GM12878 (cell line): ENCODE measurements at places on chromosomes 2 and 18. TPM values are rescaled to one million over a fixed set of nuclear protein-coding genes. Genes with fewer than 3 reads are reported as not detected.

The GALNT5 gene
- 0.17 and 0.25 TPM in 2 replicates for polyA plus RNA-seq

- no peak for DNase-seq
These were observed 360.3 kb downstream of the FIGN start for GRCh38 chr2:163375472-163375871.

GRCh38 chr2:178266445-178266844, 72.1 kb downstream of the OSBPL6 start:
- DNase-seq = no peak

- no peak for DNase-seq
These were observed 24.9 kb upstream of the PID1 start for GRCh38 chr2:229296016-229296415.

GRCh38 chr18:79755496-79756142, 42.1 kb upstream of the KCNG2 start:
- DNase-seq = no peak

GRCh38 chr2:10981941-10982431, 70.3 kb downstream of the KCNF1 start:
- no peak for DNase-seq

- no peak for DNase-seq
These were observed 67.2 kb upstream of the OTOS start for GRCh38 chr2:240207661-240208060.

GRCh38 chr18:52670896-52671295, 330.9 kb downstream of the DCC start:
- DNase-seq = no peak

DNA sequence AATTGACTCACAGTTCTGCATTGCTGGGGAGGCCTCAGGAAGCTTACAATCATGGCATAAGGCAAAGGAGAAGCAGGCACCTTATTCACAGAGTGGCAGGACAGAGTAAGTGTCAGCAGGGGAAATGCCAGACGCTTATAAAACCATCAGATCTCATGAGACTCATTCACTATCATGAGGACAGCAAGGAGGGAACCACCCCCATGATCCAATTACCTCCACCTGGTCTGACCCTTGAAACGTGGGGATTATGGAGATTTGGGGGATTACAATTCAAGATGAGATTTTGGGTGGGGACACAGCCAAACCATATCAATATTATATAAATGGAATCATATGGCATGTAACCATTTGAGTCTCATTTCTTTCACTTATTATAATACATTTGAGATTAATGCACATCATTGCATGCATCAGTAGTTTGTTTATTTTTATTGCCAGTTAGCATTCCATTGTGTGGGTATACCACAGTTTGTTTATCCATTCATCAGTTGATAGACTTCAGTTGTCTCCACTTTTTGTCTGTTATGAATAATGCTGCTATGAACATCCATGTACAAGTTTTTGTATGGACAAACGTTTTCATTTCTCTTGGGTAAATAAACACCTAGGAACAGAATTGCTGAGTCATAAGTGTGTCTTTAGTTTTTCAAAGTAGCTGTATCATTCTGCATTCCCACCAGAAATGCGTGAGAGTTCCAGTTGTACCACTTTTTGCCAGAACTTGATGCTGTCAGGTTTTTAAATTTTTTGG, 5.8 kb upstream of the SRBD1 start:
- DNase-seq = no peak

The ANKRD30BL gene
- polyA plus RNA-seq = 0.20 and 0.22 TPM in 2 replicates

DNA sequence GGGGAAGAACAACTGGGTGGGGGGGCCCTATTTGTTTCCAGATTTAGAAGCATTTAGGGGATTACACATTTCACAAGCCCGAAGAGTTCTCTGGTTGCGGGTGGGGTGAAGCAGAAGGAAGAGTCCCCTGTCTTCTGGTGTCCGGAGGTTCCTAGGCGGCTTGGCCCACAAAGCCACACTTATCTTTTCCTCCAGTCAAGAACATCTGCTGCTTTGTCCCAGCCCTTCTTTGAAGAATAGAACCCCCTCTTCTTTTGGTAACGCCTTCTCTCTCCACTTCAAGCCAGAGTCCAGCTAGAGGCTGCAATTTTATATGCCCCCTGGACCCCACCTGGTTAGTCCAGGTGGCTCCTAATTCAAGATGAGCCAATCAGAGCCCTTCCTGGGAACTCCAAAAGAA, 15.8 kb downstream of the BOLA3 start:
- no peak for DNase-seq

DNA sequence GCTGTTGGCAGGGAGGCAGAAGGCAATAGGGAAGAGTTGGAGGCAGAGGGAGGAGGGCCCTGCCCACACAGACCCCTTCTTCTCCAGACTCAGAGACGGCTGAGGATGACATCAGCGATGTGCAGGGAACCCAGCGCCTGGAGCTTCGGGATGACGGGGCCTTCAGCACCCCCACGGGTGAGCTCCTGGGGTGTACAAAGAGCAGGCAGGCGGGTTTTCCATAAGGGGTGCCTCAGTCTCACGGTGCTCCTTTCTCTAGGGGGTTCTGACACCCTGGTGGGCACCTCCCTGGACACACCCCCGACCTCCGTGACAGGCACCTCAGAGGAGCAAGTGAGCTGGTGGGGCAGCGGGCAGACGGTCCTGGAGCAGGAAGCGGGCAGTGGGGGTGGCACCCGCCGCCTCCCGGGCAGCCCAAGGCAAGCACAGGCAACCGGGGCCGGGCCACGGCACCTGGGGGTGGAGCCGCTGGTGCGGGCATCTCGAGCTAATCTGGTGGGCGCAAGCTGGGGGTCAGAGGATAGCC, 10.0 kb downstream of the SPEG start:
- DNase-seq = no peak

The CCDC68 gene
- not detected in 2 replicates for polyA plus RNA-seq

- no peak for DNase-seq
These were observed 160.7 kb upstream of the SP5 start for GRCh38 chr2:170554278-170554955.

- no peak for DNase-seq
These were observed 4.6 kb downstream of the INHA start for GRCh38 chr2:219576505-219577388.

DNA sequence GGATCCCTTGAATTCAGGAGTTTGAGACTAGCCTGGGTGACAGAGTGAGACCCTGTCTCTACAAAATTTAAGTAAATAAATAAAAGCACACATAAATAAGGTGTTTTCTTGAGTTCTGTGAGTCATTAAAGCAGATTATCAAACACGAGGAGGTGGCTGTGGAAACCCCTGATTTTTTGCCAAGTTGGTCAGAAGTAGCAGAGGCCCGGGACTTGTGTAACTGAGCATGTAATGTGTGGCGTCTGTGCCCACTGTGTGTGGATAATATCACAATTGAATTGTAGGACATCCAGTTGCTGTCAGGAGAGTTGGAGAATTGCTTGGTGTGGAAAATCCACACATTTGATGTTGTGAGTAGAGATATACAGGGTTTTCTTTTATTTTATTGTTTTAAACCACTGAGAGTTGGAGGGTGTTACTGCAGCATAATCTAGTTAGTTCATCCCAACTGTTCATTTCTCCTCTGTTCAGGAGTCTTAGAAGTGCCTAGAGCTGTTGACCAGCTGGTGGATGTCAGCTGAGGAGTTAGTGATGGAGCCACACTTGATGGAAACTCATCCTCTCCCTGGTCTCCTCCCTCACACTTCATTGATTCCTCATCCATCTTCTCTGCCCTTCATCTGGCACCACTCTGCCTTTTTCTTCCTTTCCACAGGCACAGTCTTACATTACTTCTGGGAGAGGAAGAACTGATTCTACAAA, 45.9 kb upstream of the RHOB start:
- no peak for DNase-seq

The CKAP2L gene
- 32.8 and 37.4 TPM in 2 replicates for polyA plus RNA-seq

- no peak for DNase-seq
These were observed 138.0 kb downstream of the CTIF start for GRCh38 chr18:48676756-48677368.

DNA sequence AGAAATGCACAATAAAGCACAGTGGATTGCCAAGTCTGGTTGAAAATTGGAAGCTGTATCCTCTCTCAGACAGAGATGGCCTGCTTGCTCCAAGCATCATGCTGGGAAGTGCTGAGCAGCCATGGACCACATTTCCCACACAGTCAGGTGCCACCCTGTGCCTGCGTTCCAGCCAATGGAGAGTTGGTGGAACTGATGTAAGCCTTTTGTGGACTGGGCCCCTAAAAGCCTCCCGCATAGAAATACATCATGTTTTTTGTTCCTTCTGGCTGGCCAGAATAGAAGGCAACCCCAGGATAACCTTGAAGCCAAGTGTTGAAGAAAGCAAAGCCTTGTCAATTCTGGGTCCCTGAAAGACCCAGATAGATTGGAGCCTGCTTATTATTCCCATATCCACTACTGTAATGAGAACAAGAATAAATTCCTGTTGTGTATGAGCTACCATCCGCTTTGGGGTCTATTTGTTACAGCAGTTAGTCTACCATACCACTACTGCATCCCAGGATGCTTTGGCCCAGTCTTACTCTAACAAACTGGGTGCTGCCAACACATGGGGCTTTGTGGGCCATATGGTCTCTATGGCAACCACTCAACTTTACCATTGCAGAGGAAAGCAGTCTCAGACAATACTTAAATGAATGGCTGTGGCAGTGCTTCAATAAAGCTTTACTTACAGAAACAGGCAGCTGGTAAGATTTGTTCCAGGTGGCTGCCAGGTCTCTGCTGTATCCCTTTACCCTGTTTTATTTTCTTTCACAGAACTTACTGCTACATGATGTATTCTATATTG, 65.4 kb downstream of the POLE4 start:
- DNase-seq = no peak

- no peak for DNase-seq
These were observed 8.5 kb upstream of the CXCR4 start for GRCh38 chr2:136126421-136126926.

DNA sequence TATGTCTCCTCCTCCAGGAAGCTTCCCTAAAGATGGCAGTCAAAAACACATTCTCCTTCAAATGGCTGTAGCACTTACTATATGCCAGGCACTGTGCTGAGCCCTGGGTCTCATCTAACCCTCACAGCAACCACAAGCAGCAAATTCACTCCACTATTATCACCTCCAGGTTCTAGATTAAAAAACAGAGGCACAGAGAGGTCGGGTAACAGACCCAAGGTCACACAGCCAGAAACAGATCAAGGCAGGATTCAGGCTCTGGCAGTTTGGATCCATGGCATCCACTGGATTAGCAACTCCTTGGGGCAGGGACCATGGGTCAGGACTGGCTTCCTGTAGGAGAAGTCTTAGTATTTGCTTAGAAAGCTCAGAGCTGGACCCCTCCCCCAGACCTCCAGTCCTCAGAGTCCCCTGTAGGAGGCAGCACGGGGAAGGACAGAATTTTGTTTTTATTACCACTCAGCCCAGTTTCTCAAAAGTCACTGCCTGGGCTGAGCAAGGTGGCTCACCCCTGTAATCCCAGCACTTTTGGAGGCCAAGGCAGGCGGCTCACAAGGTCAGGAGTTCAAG, 34.4 kb downstream of the ZFP36L2 start:
- no peak for DNase-seq

GRCh38 chr2:106261871-106262321, 67.8 kb upstream of the UXS1 start:
- no peak for DNase-seq

GRCh38 chr2:239598732-239599090, 197.9 kb upstream of the HDAC4 start:
- no peak for DNase-seq

DNA sequence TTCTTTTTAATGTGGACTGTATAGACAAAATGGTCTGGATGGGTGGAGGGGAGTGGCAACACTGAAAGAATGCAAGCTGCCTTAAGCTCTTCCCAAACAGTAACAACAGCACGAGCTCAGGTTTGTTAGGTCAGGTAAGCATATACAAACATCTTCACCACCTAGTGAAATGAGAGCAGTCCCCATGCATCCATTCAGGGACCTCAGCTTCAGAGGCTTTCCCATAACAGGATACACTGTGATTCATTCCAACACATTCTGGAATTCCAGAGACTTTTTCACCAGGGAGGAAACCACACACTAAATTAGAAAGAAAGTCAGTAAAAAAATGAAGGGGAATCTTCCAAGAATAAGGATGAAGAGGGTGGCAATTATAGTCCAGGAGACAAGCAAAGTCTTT, 50.4 kb upstream of the BZW1 start:
- no peak for DNase-seq

The CDKL4 gene
- not detected in 2 replicates for polyA plus RNA-seq

DNA sequence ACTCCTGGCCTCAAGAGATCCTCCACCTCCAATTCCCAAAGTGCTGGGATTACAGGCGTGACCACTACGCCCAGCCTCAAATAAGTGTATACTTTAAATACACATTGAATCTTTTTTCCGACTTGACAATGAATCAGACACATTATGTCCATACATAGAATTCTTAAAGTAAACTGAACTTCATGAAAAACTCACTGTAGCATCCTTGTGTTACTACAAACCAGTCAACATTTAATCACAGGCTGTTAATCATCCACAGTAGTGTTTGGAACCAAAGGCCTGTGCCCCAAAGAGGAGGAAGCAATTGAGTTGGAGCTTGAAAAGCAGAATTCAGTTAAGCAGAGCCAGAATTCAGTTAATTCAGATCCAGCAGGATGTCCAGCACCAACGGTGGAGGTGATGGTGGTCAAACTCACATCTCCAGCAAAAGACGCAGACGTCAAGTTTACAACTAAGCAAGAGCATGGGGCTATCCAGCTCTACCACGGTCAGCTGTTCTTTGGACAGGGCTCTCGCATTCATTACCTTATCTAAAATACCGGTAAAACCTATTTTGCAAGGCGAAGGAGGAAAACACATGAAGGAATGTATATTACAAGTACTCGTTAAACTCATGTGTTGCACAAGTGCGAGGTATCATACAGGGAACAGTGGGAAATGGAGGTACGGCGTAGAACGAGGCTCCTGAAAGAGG, 1.2 kb downstream of the SLC39A6 start:
- DNase-seq = no peak

The EFEMP1 gene
- 0.33 and 0.37 TPM in 2 replicates for polyA plus RNA-seq

- no peak for DNase-seq
These were observed 21.9 kb downstream of the THAP4 start for GRCh38 chr2:241615041-241615440.

The VWA3B gene
- 0.24 and 0.47 TPM in 2 replicates for polyA plus RNA-seq

DNA sequence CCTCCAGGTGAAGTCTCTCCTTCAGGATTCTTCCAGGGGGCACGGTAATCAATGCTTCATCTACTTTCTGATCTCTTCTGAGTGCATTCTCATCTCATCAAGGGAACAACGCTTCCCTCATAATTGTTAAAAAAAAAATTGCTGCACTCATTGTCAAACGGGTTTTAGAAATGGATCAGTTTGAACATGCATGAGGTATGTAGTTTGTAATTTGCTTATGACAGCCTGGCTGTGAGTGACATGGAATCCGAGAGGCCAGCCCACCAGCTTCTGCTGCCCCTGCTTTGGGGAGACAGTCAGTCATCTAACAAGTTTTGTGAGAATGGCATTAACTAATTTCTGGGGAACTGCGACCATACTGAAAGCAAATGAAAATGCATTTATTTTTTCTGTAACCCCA, 791.9 kb upstream of the SOX11 start:
- no peak for DNase-seq
